ENCODE measurements at places on chromosomes 5 and 9. TPM values are rescaled to one million over a fixed set of nuclear protein-coding genes. Genes with fewer than 3 reads are reported as not detected.

DNA sequence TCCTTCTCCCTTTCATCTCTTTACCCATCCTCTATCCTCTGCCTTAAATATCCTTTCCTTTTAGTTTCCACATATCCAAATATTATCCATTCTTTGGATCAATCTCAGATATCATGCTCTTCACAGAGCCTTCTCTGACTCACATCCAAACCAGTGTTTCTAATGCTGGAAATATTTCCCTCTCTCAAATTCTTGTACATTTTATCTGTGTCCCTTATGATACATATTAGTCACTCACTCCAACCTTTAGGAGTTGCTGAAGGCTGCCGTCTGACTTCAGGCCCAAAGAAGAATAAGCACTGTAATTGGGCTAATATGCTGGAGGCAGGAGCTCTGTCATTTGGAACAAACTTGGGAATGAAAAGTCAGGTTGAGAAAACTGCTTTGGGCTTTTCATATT lies 156.4 kb upstream of the RUSC2 start:
- H3K36me3 ChIP-seq: no peaks in the 10 kb centered on the region
- no peak overlapping the region for H3K27ac ChIP-seq
- H3K4me3 ChIP-seq: no peak overlapping the region
- H3K27me3 ChIP-seq: peaks cover 1% of the 10 kb centered on the region

- H3K27ac ChIP-seq: no peak overlapping the region
- no peak for DNase-seq
- no peak overlapping the region for H3K4me3 ChIP-seq
- no peaks in the 10 kb centered on the region for H3K27me3 ChIP-seq
Observed at GRCh38 chr9:94982211-94982610, 255.7 kb downstream of the AOPEP start.

GRCh38 chr5:8895599-8895998 lies 650.3 kb downstream of the SEMA5A start:
- DNase-seq: no peak
- no peaks in the 10 kb centered on the region for H3K27me3 ChIP-seq
- H3K36me3 ChIP-seq: no peaks in the 10 kb centered on the region
- no peaks in the 10 kb centered on the region for H3K4me1 ChIP-seq
- H3K4me3 ChIP-seq: no peak overlapping the region

GRCh38 chr9:89178830-89179539 lies 367 bp upstream of the SHC3 start:
- peaks cover 3% of the 10 kb centered on the region for H3K36me3 ChIP-seq
- H3K4me3 ChIP-seq: no peak overlapping the region
- peaks cover 69% of the 10 kb centered on the region for H3K27me3 ChIP-seq
- no peak for DNase-seq
- peaks cover 16% of the 10 kb centered on the region for H3K4me1 ChIP-seq

DNA sequence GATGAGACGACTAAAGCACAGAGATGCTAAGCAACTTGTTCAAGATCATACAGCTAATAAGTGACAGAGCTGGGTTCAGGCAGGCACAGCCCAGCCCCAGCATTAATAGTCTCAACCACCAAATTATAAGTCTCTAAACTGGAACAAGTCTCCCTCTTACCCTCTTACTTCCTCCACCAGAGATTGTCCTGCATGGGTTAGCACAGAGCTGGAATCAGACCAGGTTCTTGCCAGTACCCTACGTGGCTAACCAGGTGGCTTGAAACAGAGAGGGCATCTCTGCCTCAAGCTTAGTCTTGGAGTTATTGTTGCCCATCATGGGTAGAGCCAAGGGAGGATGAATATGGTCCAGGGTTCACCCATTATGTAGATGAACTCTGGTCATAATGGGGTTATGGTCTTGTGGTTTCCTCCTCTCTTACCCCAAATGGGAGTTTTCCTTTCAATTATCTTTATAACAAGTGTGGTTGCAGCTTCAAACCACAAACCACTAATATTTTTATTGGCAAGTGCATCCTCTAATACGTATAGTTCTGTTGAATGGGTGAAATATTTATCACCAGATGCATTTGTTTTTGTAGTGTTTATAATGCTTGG lies 8.3 kb upstream of the XPA start:
- no peak for DNase-seq
- no peak overlapping the region for H3K4me3 ChIP-seq
- no peak overlapping the region for H3K27ac ChIP-seq
- no peaks in the 10 kb centered on the region for H3K36me3 ChIP-seq
- H3K4me1 ChIP-seq: peaks cover 37% of the 10 kb centered on the region

DNA sequence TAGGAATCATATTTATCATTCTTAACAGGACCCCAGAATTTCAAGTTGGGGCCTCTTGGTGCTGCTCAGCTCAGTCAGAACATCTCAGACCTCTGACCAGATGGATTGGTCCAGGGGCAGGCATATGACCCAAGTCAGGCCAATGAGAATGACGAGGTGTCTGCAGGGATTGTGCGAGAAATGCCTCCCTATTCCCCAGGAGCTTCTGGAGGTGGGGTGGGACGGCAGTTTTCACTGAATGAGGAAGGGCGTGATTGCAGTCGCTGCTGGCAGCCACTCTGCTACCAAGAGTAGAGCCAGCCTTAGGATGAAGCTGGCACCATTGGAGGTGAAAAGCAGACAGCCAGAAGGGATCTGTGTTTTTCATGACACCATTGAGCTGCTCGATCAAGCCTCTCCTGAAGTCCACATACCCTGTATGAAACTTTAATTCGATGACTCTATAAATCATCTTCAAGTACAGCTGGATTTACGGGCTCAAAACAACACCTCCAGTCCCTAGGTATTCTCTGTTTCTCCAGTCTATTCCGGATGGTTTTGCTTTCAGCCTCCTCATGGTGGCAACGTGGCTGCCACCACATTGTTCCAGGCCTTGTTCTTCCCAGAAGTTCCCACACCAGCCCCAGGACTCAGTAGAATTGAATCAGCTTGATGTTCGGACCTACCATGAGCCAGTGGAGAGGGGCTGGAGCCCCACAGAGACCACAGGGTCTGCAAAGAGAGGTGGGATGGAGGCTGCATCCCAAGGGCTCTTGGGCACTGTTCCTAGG lies 70.2 kb upstream of the ADAMTS2 start:
- no peak overlapping the region for H3K27ac ChIP-seq
- no peak overlapping the region for H3K4me3 ChIP-seq
- no peaks in the 10 kb centered on the region for H3K36me3 ChIP-seq
- DNase-seq: no peak

- DNase-seq: no peak
- H3K36me3 ChIP-seq: no peaks in the 10 kb centered on the region
- H3K27me3 ChIP-seq: peaks cover 38% of the 10 kb centered on the region
- no peak overlapping the region for H3K27ac ChIP-seq
- H3K4me3 ChIP-seq: no peak overlapping the region
- no peaks in the 10 kb centered on the region for H3K4me1 ChIP-seq
Observed at GRCh38 chr9:107636571-107637381, 147.2 kb upstream of the KLF4 start.

The GPRIN1 gene
- total RNA-seq: 4.2 TPM

- no peak overlapping the region for H3K4me3 ChIP-seq
- no peaks in the 10 kb centered on the region for H3K36me3 ChIP-seq
- H3K4me1 ChIP-seq: no peaks in the 10 kb centered on the region
- no peaks in the 10 kb centered on the region for H3K27me3 ChIP-seq
Observed at GRCh38 chr9:125399165-125399564, 137.5 kb downstream of the GAPVD1 start.

GRCh38 chr5:74519161-74519571 lies 121.4 kb downstream of the ENC1 start:
- DNase-seq: no peak
- H3K36me3 ChIP-seq: peaks cover 9% of the 10 kb centered on the region
- no peaks in the 10 kb centered on the region for H3K4me1 ChIP-seq
- peaks cover 13% of the 10 kb centered on the region for H3K27me3 ChIP-seq

GRCh38 chr9:136671646-136672430 lies 9.1 kb downstream of the EGFL7 start:
- no peak overlapping the region for H3K27ac ChIP-seq
- no peaks in the 10 kb centered on the region for H3K4me1 ChIP-seq
- H3K27me3 ChIP-seq: no peaks in the 10 kb centered on the region
- H3K36me3 ChIP-seq: no peaks in the 10 kb centered on the region
- no peak overlapping the region for H3K4me3 ChIP-seq

- H3K4me3 ChIP-seq: no peak overlapping the region
- H3K27ac ChIP-seq: no peak overlapping the region
- no peak for DNase-seq
- peaks cover under 1% of the 10 kb centered on the region for H3K27me3 ChIP-seq
Observed at GRCh38 chr5:179241175-179241574, 104.1 kb downstream of the ADAMTS2 start.

- H3K36me3 ChIP-seq: no peaks in the 10 kb centered on the region
- DNase-seq: no peak
- no peaks in the 10 kb centered on the region for H3K4me1 ChIP-seq
- H3K27ac ChIP-seq: no peak overlapping the region
- peaks cover 7% of the 10 kb centered on the region for H3K27me3 ChIP-seq
Observed at GRCh38 chr9:114140850-114141249, 14.5 kb upstream of the COL27A1 start.

- H3K27me3 ChIP-seq: peaks cover 61% of the 10 kb centered on the region
- no peaks in the 10 kb centered on the region for H3K36me3 ChIP-seq
- DNase-seq: no peak
- H3K4me3 ChIP-seq: no peak overlapping the region
Observed at GRCh38 chr9:97390791-97391406, 21.0 kb upstream of the TDRD7 start.

The PLK2 gene
- 3.5 TPM for total RNA-seq

DNA sequence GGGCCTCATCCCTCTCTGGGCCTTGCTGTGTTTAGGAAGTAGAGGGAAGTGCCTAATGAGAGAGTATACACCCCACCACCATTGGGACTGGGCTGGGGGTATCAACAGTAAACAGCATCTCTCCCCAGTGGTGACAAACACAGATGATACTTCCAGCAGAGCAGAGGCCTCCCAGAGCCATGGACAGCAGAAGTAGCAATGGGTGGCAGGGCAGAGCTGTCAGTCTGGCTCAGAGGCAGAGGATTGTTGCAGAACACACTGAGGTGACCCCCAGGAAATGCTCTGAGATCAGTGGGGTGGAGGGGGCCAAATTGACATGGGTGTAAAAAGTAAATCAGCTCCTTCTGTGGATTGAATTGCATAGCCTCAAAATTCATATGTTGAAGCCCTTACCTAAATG lies 12.1 kb upstream of the P4HA2 start:
- H3K36me3 ChIP-seq: peaks cover 4% of the 10 kb centered on the region
- H3K4me3 ChIP-seq: no peak overlapping the region
- H3K27me3 ChIP-seq: peaks cover 13% of the 10 kb centered on the region

GRCh38 chr5:174426851-174427250 lies 297.5 kb upstream of the MSX2 start:
- H3K27me3 ChIP-seq: no peaks in the 10 kb centered on the region
- no peak for DNase-seq
- H3K4me3 ChIP-seq: no peak overlapping the region
- no peak overlapping the region for H3K27ac ChIP-seq
- H3K36me3 ChIP-seq: no peaks in the 10 kb centered on the region

GRCh38 chr9:113515862-113516261 lies 52.3 kb downstream of the RGS3 start:
- peaks cover 79% of the 10 kb centered on the region for H3K4me1 ChIP-seq
- no peak overlapping the region for H3K4me3 ChIP-seq
- peaks cover 3% of the 10 kb centered on the region for H3K27me3 ChIP-seq

The HMMR gene
- total RNA-seq: 74.7 TPM

The NUTM2G gene
- not detected for total RNA-seq

The CCDC192 gene
- not detected for total RNA-seq

DNA sequence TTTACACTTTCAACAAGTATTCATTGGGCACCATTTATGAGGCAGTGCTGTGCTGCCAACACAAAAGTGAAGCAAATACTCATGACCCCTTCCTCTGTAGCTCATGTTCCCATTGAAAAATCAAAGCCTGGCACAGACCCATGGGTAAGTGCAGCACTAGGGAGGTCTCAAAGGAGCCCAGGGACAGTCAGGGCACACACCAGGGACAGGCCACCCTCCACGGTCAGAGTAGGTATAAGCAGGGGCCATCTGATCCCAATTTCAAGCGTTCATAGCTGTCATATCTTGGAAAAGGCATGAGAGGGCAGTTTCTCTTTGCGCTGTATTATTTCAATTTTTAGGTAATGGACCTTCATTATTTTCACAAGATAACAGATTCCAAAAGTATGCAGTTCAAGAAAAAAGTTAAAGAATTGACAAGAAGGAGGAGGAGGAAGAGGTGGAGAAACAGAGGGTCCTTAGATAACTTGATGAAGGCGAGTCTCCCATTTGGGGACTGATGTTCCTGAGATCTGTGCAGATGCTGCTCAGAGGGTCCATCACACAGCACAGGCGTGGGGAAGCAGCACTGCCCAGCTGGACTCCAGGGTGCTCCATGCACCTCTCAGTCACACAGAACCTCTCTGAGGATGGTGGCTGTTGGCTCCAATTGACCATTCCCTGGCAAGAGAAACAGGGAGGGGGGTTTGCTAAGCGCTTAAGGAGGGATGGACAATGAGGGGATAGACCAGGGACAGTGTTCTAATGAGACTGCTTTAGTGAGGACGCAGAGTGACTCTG lies 7.5 kb downstream of the CTSL start:
- peaks cover 21% of the 10 kb centered on the region for H3K27me3 ChIP-seq
- H3K27ac ChIP-seq: no peak overlapping the region

The LCN15 gene
- total RNA-seq: not detected

The GOLGA1 gene
- 19.7 TPM for total RNA-seq

DNA sequence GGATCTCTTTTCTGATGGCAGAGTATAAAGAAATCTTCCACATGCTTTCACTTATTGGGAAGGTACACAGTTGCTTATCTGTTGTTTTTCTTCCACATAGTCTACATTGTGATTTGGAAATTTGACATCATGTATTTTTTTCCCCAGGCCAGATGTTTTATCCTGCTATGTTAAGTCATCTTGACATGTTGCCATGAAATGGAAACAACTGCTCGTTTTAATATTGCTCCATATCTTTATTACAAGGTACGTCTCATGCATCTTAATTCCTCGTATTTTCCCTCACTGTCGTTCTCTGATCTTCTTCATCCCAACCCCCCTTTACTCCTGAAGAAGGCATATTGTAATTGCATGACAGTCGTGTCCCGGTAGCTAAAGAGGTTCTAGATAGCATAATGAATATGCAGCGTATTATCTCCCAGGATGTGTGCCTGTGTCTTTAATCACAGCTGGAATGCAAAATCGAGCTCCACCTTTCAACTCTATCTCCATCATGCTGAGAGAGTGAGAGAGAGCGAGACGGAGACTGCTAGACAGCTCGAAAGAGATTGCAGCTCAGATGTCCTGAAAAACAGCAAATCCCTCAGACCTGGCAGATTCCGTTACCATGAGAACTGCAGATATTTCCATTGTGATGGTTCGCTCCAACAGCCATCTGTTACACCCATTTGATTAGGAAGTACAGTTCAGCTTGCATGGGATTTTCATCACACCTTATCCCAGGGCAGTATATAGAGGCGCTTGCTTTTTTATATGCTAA lies 281.7 kb downstream of the TMEM38B start:
- no peak for DNase-seq
- H3K27ac ChIP-seq: no peak overlapping the region
- no peaks in the 10 kb centered on the region for H3K27me3 ChIP-seq
- H3K36me3 ChIP-seq: no peaks in the 10 kb centered on the region
- no peak overlapping the region for H3K4me3 ChIP-seq
- H3K4me1 ChIP-seq: no peaks in the 10 kb centered on the region

The HTR1A gene
- not detected for total RNA-seq

DNA sequence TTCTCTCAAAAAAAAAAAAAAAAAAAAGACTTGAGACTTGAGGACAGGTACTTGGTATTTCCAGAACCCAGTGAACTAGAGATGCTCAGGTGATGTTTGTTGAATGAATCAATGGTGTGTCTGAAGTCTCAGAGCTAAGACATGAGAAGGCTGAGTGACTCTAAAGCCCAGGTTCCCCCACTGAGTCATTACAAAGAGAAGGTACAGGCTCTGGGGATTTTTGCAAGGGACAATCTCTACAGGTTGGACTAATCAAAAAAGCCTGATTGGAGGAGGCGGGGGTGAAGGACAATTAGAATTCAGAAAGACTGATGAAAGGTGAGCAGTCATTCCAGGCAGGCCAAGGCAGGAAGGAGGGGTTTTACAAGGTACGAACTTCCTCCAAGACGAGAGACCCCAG lies 8.2 kb upstream of the FABP6 start:
- H3K36me3 ChIP-seq: no peaks in the 10 kb centered on the region
- no peak overlapping the region for H3K27ac ChIP-seq
- no peaks in the 10 kb centered on the region for H3K4me1 ChIP-seq

The SLC6A18 gene
- total RNA-seq: not detected
